ENCODE measurements at places on chromosomes 16 and 17.

- peak; percentile 57 for DNase-seq
Measured at GRCh38 chr17:81380666-81381518, 14.4 kb upstream of the BAHCC1 start.

GRCh38 chr16:16083421-16084156 lies 134.2 kb downstream of the ABCC1 start:
- no peak for DNase-seq

- no peak for DNase-seq
Measured at GRCh38 chr16:29699324-29700219, 20.6 kb downstream of the QPRT start.

- no peak for DNase-seq
Measured at GRCh38 chr16:87126403-87127025, 190.7 kb downstream of the C16orf95 start.

DNA sequence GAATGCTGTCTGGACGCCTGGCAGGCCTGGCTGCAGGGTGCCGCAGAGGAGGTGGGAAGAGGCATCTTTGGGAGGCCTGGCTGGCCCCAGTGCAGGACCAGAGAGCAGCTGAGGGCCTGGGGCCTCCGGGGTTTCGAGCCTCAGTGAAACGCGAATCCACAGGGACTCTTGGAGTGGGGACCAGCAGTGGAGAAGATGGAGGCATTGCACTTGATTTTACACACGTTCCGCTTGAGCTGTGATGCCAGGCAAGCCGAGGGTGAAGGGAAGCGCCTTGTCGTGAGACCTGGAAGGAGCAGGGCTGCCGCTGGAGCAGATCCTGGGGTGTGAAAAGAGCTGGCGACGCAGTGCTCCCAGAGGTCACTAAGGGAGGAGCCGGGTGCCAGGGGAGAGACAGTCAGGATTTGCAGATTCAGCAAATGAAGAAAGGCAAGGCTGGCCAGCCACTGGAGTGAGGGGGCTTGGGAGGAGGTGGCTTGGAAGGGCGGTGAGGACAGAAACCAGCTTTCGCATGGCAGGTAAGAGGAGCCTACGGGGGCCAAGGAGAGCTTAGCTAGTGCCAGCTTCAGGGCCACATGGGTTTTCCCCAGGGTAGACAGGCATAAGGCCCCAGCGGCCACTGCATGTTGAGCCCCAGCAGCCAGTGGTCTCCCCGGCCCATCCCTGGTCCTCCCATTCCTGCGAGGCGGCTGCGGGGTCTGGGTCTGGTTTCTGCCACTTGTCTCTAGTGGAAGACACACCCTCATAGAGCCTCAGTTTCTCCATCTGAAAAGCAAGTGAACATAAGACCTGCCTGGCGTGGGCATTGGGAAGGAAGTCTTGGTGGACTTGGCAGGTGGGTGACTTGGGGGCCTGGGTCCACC lies 175.2 kb upstream of the CHMP6 start:
- DNase-seq: no peak

- no peak for DNase-seq
Measured at GRCh38 chr16:85929259-85929721, 30.3 kb downstream of the IRF8 start.

DNA sequence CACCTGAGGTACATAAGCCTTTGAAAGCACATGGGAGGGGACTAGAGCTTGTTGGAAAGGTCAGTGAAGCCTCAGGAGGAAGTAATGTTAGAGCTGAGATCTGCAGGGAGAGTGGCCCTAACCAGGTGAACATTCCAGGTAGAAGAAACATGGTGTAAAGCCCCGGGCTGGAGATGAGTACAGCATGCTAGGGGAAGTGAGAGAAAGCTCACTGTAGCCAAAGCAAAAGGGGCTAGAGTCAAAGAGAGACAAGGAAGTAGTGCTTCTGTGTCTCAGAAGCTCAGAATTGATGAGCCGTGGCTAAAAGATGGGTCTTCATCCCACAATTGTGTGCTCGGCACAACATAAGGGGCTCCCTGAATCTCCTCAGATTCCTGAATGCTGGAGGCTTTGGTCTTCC lies 481.8 kb downstream of the XYLT1 start:
- no peak for DNase-seq

DNA sequence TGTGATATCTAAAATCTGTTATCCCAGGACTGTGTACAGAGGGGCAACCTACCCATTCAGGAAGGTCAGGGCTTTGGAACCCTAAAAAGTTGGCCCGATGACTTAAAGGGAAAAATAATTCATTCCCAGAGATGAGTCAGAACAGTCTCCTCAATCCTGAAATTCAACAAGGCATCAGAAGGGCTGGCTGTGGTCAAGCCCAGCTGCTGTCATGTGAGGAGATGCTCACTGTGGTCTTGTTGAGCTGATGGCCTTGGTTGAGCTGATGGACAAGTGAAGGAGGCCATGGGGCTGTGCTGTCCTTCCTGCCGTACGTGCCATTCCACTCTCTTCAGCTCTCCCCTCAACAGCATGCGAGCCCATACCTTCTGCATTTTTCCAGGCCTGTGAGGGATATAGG lies 20.9 kb upstream of the DRG2 start:
- no peak for DNase-seq

GRCh38 chr16:66923866-66924265 lies 1.5 kb downstream of the RRAD start:
- DNase-seq: no peak

GRCh38 chr16:72963533-72964315 lies 84.2 kb downstream of the ZFHX3 start:
- no peak for DNase-seq

DNA sequence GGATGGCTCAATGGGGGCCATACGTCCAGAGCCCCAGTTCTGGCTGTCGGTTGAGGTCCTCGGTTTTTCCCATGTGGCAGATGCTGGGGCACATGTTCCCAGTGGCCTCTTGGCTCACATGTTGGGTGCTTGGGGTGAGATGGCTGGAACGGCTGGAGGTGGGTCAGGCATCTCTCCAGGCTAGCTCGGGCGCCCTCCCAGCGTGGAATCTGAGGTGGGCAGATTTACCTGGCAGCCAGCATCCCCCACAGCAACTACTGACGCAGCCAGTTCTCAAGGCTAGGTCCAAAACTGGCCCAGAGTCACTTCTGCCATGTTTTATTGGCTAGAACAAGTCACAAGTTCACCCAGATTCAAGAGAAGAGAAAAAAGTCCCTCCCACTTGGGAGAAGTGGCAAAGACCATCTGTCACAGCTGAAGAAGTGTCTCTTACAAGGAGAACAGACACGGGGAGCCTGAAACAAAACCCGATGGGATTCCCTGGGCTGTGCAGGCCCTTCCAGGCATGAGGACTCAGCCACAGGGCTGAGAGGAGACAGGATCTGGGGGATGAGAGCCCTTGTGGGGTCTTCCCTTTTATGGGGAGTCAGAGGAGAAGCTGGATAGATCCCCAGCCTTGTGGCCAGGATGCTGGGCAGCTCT lies 15.2 kb downstream of the ACE start:
- no peak for DNase-seq

GRCh38 chr17:68749349-68750207 lies 148.4 kb upstream of the FAM20A start:
- DNase-seq: no peak

DNA sequence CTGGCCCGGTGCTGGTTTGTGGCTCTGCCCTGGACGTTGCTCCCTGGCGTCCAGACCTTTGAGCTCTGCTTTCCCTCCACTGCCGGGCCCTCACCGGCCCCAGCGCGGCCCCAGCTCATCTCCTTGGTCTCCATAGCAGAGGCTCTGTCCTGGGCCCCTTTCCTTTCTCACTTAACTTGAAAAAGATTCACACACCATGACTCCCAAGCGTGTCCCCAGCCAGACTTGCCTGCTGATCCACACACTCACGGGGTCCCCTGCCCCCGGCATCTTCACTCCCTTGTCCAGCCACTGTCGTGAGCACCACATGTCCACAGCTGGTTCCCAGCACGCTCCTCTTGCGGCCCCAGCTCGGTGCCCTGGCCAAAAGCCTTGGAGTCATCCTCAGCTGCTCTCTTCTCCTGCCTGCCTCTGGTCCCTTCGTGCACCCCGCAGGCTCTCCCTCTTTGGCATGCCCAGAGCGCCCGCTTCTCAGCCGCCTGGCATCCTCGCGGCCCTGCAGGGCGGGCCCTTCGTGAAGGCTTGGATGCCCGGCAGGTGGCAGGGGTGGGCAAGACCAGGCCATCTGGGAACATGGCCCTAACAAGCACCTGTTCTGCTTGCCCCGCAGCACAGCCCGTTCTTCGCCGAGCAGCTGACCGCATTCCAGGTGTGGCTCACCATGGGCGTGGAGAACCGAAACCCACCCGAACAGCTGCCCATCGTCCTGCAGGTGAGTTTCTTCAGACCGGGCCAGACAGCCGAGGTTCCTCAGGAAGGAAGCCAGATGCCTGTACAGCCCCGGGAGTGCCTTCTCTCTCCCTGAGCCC lies 145.6 kb upstream of the CHMP6 start:
- peak; percentile 77 for DNase-seq

GRCh38 chr16:73056448-73056847 lies 8.5 kb upstream of the ZFHX3 start:
- no peak for DNase-seq

GRCh38 chr17:59257101-59257500 lies 36.8 kb downstream of the GDPD1 start:
- no peak for DNase-seq

DNA sequence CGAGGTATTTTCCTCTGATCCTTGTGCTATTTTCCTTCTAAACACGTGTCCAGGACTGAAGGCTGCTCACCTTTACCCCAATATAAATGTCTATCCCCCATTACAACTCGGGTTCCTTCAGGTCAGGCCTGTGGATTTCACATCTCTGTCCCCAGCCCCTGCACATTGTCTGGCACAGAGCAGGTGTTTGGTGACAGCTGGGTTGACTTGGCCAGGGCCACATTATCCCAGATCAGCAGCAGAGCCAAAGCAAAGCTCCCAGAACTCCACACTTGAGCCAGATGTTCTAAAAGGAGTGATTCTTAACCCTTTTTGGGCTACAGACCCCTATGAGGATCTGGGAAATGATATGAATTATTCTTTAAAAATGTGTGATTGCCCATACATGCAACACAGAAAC lies 18.0 kb upstream of the SPATA32 start:
- DNase-seq: no peak

DNA sequence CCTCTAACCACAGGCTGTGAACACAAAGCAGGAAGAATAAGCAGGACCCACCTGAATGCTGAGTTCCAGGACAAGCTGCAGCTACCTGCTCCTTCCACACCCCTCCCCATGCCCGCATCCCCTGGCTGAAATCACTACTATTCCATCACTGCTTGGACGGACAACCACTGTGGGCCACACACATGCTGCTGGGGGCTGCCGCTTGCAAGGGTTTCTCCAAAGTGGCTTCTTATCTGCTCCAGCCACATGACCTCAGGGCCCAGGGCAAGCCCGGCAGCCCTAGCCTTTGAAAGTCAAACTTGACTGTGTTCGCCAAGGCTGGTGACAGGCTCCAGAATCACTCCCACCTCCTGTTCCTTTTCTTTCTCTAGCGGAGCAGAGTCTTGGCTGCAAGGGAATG lies 18.4 kb downstream of the FA2H start:
- DNase-seq: no peak

DNA sequence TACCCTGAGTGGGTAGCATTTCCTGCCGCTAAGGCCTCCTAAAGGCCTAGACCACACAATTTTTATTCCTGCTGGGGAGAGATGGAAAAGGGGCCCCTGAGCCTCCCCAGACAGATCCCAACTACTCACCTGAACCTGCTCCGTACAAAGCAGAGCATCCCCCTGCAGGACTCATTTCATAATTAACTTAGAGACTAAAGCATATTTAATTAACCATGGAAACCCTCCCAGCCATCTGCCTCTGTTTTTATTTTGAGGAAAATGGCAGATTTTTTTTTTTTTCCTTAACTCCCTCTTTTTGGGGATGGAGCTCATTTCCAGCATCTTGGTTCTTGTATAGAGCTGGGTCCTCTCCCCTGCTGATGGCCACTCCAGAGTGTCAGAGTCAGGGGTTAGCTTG lies 96.5 kb upstream of the CRHR1 start:
- DNase-seq: no peak

GRCh38 chr17:17729620-17730249 lies 48.5 kb downstream of the RAI1 start:
- no peak for DNase-seq

- DNase-seq: no peak
Measured at GRCh38 chr16:74053312-74053711, 243.3 kb upstream of the PSMD7 start.

Data from upper lobe of left lung (tissue), 6 donors.